Suprapubic skin (tissue), 4 donors: ENCODE measurements at places on chromosomes 3 and 15.

GRCh38 chr3:157103280-157103679, 56.7 kb downstream of the CCNL1 start:
- H3K27ac ChIP-seq = no peak overlapping the region
- no peak overlapping the region for H3K4me3 ChIP-seq
- no peaks in the 10 kb centered on the region for H3K36me3 ChIP-seq

GRCh38 chr3:133451309-133451708, 51.5 kb downstream of the BFSP2 start:
- no peaks in the 10 kb centered on the region for H3K4me1 ChIP-seq
- no peak for DNase-seq
- no peaks in the 10 kb centered on the region for H3K36me3 ChIP-seq
- H3K27ac ChIP-seq = no peak overlapping the region
- no peak overlapping the region for H3K4me3 ChIP-seq
- no peaks in the 10 kb centered on the region for H3K27me3 ChIP-seq

GRCh38 chr3:169118666-169119370, 544.7 kb downstream of the MECOM start:
- H3K27ac ChIP-seq = no peak overlapping the region
- H3K4me1 ChIP-seq = no peaks in the 10 kb centered on the region
- no peaks in the 10 kb centered on the region for H3K36me3 ChIP-seq
- no peaks in the 10 kb centered on the region for H3K27me3 ChIP-seq
- DNase-seq = no peak
- no peak overlapping the region for H3K4me3 ChIP-seq

GRCh38 chr3:12439161-12439940, 44.9 kb upstream of the TSEN2 start:
- H3K27ac ChIP-seq = no peak overlapping the region
- DNase-seq = no peak
- H3K27me3 ChIP-seq = peaks cover 21% of the 10 kb centered on the region
- no peaks in the 10 kb centered on the region for H3K36me3 ChIP-seq
- H3K4me3 ChIP-seq = no peak overlapping the region

DNA sequence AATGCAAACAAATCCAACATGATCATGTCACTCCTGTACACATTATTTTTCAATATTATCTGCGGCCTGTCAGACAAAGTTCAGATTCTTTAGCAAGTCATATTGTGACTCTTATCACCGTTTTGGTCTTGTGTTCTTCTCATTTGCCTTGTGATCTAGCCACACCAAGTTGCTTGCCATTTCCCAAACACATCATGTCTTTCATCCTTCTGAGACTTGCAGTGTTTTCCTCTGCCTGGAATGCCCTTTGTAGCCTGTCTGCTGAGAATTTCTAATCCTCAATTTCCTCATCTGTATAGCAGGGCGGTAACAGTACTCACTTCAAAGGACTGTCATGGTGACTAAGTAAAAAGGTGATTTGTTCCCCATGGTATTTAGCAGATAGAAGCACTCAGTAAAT, 135.0 kb downstream of the GREM1 start:
- no peaks in the 10 kb centered on the region for H3K36me3 ChIP-seq
- no peak overlapping the region for H3K4me3 ChIP-seq
- H3K4me1 ChIP-seq = no peaks in the 10 kb centered on the region
- H3K27me3 ChIP-seq = no peaks in the 10 kb centered on the region

- H3K36me3 ChIP-seq = no peaks in the 10 kb centered on the region
- H3K27me3 ChIP-seq = no peaks in the 10 kb centered on the region
- H3K27ac ChIP-seq = peak overlapping the region; percentile 22
- peaks cover 28% of the 10 kb centered on the region for H3K4me1 ChIP-seq
- H3K4me3 ChIP-seq = no peak overlapping the region
These were observed 7.7 kb upstream of the MEF2A start for GRCh38 chr15:99558084-99558483.

- peak overlapping the region; percentile 84 for H3K4me3 ChIP-seq
- H3K27ac ChIP-seq = peak overlapping the region; percentile 97
- H3K36me3 ChIP-seq = no peaks in the 10 kb centered on the region
- H3K4me1 ChIP-seq = peaks cover 14% of the 10 kb centered on the region
- H3K27me3 ChIP-seq = peaks cover 25% of the 10 kb centered on the region
These were observed 810 bp downstream of the PTPRG start for GRCh38 chr3:61562042-61562720.

- H3K36me3 ChIP-seq = no peaks in the 10 kb centered on the region
- no peak overlapping the region for H3K27ac ChIP-seq
- DNase-seq = no peak
These were observed 54.0 kb downstream of the KCNAB1 start for GRCh38 chr3:156174229-156174847.

GRCh38 chr3:193389335-193389734, 10.8 kb upstream of the ATP13A5 start:
- H3K27me3 ChIP-seq = no peaks in the 10 kb centered on the region
- no peaks in the 10 kb centered on the region for H3K4me1 ChIP-seq
- H3K36me3 ChIP-seq = no peaks in the 10 kb centered on the region
- H3K27ac ChIP-seq = no peak overlapping the region
- DNase-seq = no peak

DNA sequence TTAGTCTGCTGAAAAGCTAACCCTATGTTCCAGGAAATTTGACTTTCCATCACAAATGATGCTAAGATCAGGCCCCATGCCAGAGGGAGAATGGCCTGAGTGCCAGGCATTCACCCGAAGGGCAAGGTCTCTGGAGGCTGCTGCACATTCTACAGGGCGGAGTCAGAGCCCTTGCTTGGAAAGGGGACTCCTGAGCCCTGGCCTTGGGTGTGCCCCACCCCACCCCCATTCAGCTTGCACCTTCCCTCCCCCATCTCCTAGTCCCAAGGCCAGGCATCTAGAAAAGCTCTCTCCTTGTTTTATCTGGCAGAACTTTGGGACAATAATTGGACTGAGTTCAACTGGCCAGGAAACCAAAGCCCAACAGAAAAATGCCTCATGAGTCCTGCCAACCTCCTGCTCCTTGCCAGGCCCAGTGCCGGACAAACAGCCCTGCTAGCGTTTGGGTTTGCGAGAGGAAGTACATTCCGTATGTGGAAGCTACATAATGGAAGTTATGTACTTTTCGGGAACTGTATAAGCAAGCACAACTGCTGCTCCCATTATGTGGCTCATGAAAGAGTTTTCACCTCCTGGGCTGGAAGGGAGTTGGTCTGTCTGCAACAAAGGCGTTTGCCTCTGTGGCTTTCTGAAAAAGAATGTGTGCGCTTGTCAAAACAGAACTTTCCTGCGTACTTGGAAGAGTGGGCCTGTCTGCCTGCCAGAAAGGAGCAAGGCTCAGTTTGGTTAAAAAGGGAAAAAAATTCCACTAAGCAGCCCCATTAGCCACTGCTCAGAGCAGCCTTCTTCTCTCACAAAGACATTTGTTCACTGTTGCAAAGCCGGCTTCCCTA, 321.5 kb upstream of the CTNNB1 start:
- H3K27ac ChIP-seq = peak overlapping the region; percentile 72
- H3K4me3 ChIP-seq = no peak overlapping the region
- peaks cover 32% of the 10 kb centered on the region for H3K4me1 ChIP-seq
- H3K27me3 ChIP-seq = no peaks in the 10 kb centered on the region
- DNase-seq = peak; percentile 81

- DNase-seq = no peak
- H3K36me3 ChIP-seq = no peaks in the 10 kb centered on the region
- H3K4me3 ChIP-seq = no peak overlapping the region
- no peak overlapping the region for H3K27ac ChIP-seq
- H3K4me1 ChIP-seq = no peaks in the 10 kb centered on the region
These were observed 53.1 kb downstream of the FSIP1 start for GRCh38 chr15:39729500-39729899.

DNA sequence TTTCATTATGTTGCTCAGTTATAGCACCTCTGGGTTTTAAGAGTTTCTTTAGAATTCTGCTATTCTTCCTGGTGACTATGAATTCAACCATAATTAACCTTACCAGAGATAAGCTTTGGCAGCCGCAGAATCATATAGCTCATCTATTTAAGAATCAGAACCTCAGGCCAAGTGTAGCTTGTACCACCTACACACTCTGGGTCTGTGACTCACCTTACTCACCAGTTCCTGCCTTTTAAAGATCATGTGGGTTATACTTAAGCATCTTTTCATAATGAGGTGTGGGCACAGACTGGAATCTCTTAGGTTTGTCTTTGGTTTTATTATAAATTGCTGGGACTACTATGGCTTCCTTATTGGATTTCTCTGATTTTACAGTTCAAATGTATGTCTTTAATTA, 21.9 kb downstream of the CDV3 start:
- peaks cover 4% of the 10 kb centered on the region for H3K4me1 ChIP-seq
- no peak overlapping the region for H3K4me3 ChIP-seq
- H3K27me3 ChIP-seq = no peaks in the 10 kb centered on the region
- DNase-seq = no peak
- H3K36me3 ChIP-seq = no peaks in the 10 kb centered on the region

- H3K27ac ChIP-seq = no peak overlapping the region
- H3K4me1 ChIP-seq = peaks cover 24% of the 10 kb centered on the region
- DNase-seq = no peak
- no peak overlapping the region for H3K4me3 ChIP-seq
These were observed 55.1 kb downstream of the PLXNA1 start for GRCh38 chr3:127037971-127038446.

- no peak overlapping the region for H3K27ac ChIP-seq
- H3K36me3 ChIP-seq = no peaks in the 10 kb centered on the region
- no peaks in the 10 kb centered on the region for H3K27me3 ChIP-seq
- H3K4me1 ChIP-seq = no peaks in the 10 kb centered on the region
These were observed 37.0 kb downstream of the HDGFL3 start for GRCh38 chr15:83170474-83171165.

DNA sequence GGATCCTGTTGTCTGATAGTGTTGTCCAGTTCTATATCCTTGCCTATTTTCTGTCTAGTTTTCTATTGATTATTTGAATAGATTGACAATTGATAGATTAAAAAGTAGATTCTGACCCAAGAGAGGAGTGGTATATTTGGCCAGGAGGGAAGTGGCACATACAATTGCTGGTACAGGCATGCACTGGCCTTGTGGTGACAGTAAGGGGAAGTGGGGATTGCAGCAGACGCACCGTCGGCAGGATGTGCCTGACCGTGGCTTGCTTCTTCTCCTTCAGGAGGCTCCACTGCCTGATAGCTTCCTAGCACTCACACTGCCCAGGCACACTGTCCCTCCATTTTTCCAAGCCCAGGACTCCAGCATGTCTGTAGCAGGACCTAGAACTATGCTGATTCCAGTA, 10.5 kb downstream of the GABRG3 start:
- no peak overlapping the region for H3K4me3 ChIP-seq
- no peaks in the 10 kb centered on the region for H3K4me1 ChIP-seq
- H3K36me3 ChIP-seq = no peaks in the 10 kb centered on the region
- H3K27ac ChIP-seq = no peak overlapping the region

DNA sequence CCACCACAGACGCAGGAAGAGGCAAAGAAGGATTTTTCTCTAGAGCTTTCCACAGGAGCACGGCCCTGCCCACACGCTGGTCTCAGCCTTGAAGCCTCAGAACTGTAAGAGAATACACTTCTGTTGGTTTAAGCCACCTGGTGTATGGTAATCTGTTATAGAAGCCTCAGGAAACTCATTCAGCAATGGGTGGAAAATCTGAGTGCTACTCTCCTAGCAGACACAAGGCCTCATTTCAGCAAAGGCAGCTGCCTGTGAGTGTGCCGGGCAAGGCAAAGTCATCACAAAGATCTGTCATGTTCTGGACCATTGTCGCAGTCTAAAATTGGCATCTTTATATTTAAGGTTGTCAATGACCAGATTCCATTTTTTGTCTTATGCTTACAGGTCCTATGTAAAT, 31.0 kb downstream of the ATP10A start:
- H3K4me3 ChIP-seq = no peak overlapping the region
- H3K27ac ChIP-seq = peak overlapping the region; percentile 50
- H3K27me3 ChIP-seq = no peaks in the 10 kb centered on the region
- no peaks in the 10 kb centered on the region for H3K36me3 ChIP-seq

DNA sequence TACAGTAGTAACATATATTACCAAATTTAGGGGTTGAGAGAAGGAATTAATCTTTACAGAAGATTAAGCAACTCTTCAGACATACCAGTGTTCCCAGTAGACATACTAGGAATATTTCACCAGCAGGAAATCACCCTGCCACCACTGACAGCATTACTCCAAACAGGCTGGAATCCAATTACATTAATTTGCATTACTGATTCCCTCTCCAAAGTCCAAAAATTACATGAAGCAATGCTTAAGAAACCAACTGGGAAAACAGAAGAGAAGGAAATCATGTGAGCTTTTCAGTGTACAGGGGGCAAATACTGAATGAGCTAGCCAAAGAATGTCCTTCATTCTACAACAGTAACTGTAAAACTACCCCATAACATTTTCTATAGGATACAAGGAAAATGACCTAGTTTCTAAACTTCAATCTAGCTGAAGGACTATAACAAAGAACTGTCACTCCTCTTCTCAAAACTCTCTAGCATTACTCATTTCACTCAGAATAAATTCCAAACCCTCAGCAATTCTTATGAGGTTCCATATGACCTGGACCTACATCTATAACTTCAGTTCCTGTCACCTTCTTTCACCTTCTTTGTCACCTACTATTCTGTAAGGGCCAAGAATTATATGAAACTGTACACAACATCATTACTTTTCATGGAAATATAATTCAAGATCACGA, 72.7 kb downstream of the INO80 start:
- peaks cover 73% of the 10 kb centered on the region for H3K36me3 ChIP-seq
- no peak overlapping the region for H3K27ac ChIP-seq
- H3K4me3 ChIP-seq = no peak overlapping the region
- no peaks in the 10 kb centered on the region for H3K27me3 ChIP-seq

- H3K27ac ChIP-seq = no peak overlapping the region
These were observed 23.1 kb downstream of the DAPK2 start for GRCh38 chr15:64023220-64023619.

DNA sequence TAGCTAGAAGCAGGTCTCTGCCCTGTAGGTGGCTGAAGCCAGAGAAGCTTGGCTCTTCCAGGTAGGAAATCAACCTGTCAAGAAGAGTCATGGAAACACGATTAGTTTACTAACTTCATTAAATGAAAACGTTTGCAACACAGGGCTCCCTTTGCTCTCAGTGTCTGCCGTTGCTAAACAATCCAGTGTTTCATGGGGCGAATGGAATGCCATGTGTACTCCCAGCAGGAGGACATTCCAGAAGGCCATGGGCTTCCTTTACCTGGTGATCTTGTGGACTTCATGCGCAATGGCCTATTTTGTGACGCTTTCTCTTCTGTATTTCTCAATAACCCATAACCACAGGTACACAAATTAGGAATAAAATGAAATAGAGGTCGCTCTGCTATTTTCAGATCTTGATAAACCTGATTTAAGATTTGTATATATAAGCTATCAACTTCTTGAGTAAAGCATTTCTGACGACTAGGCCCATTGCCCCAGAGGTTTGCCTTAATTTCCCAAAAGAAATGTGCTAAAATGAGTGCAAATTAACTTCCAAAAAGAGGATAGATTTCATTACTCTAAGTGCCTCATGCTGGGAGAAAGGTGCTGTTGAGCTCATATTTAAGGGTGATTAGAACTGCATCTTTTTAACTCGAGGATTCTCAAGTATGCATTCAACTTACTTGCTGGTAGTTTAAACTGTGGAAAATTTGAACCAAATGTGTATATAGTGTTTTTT, 171.0 kb downstream of the EPHA3 start:
- no peak overlapping the region for H3K4me3 ChIP-seq
- DNase-seq = no peak
- H3K4me1 ChIP-seq = no peaks in the 10 kb centered on the region
- H3K27ac ChIP-seq = no peak overlapping the region
- no peaks in the 10 kb centered on the region for H3K36me3 ChIP-seq
- H3K27me3 ChIP-seq = no peaks in the 10 kb centered on the region

- H3K27ac ChIP-seq = no peak overlapping the region
- peaks cover 40% of the 10 kb centered on the region for H3K4me1 ChIP-seq
- H3K36me3 ChIP-seq = no peaks in the 10 kb centered on the region
- H3K4me3 ChIP-seq = no peak overlapping the region
- no peaks in the 10 kb centered on the region for H3K27me3 ChIP-seq
- DNase-seq = no peak
These were observed 28.6 kb downstream of the BHLHE40 start for GRCh38 chr3:5007873-5008272.

GRCh38 chr3:27666272-27666671, 55.9 kb downstream of the EOMES start:
- H3K4me1 ChIP-seq = no peaks in the 10 kb centered on the region
- H3K27ac ChIP-seq = no peak overlapping the region
- H3K4me3 ChIP-seq = no peak overlapping the region
- no peaks in the 10 kb centered on the region for H3K36me3 ChIP-seq
